NCI-H510A (cell line): ENCODE measurements at places on chromosomes 12 and 14.

DNA sequence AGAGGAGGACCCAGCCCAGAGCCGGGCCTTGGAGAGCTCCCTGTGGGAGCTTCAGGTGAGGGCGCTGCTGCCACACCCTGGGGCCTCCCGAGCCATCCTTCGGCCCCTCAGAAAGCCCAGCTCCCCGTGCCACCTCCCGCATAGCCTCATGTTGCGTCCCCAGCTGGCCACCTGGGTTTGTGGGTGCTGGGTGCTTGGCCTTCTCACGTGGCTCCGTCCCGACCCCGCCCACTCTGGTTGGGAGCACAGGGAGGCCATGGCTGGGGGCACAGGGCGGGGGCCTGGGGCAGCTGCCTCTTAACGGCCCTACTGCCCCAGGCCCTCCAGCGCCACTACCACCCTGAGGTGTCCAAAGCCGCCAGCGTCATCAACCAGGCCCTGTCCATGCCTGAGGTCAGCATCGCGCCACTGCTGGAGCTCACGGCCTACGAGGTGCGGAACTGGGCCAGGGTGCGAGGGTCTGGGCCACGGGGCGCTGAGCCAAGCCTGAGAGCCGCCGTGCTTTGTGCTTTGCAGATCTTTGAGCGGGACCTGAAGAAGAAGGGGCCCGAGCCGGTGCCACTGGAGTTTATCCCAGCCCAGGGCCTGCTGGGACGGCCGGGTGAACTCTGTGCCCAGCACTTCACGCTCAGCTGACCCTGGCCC is 7.6 kb downstream of the NOC4L start:
- no peak for DNase-seq

GRCh38 chr14:36271939-36272907 is 48.2 kb downstream of the MBIP start:
- no peak for DNase-seq

- DNase-seq: no peak
These were observed 48.9 kb downstream of the TRAF3 start for GRCh38 chr14:102826161-102826560.

- DNase-seq: no peak
These were observed 49.2 kb upstream of the CCND2 start for GRCh38 chr12:4224206-4224889.

DNA sequence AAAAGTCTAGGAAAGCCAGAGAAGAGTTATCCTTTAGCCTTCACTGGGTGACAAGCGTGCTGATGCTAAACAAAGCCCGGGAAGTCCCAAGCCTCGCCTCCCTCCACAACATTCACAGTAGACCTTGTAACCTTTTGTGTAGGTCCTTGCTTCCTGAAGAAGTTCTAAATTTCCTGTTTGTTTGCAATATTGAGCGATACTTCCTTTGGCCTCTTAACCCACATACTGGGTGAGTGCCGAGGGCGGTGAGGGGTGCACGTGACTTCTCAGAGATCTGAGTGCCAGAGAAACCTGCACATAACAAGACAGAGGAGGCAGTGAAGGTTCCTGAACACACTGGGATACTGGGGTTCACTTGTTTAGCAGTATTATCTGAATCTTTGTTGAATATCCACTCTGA is 134.3 kb downstream of the PLXNC1 start:
- no peak for DNase-seq
